ENCODE measurements at places on chromosomes 3 and 15. TPM values are rescaled to one million over a fixed set of nuclear protein-coding genes. Genes with fewer than 3 reads are reported as not detected.
A peak's percentile ranks its signal among the peaks of the same experiment; 100 is the strongest.

The INSYN1 gene
- not detected for total RNA-seq

DNA sequence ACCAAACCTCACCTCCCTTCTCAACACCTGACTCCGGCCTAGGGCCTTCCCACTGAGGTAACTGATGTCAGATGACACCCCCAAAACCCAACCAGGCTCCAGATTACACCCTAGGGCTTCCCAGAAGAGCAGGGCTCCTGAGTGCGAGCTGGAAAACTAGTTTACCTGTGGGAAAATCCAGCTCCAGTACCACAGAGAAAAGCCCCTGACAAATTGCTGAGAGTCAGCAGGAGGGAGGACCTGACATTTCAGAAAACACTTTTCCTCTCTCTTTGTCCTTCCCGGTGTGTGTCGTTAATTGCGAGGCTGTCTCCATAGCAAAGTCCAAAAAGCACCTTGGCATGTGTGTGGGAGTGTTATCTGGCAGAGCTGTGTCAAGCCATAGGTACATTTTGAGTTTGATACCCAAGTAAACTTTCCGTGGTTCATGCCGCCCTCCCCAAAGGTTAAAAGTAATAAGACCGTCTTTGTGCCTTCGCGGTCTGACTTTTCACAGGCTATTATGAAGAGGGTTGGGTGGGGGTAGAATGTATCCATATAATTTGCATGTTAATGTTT is 79.8 kb upstream of the FNDC3B start:
- DNase-seq = no peak
- no peak overlapping the region for H3K4me3 ChIP-seq
- H3K4me1 ChIP-seq = no peaks in the 10 kb centered on the region

The MAP1A gene
- total RNA-seq = 5.3 TPM

DNA sequence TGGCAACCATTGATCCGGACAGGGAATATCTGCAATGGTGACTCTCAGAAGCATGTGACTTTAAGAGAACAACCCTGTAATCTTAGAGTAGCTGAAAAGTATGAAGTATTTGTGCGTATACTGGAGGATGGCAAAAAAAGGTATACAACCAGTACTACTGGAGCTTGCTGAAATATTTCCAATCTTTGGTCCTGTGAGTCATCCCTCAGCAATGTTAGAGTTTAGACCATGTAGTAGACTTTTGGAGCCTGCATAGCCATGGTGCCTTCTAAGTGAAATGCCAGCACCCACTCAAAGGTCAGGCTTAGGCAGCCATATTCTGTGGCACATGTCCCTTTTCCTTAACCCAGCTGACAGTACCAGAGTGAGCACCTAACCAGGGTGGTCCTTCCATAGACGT is 429.4 kb downstream of the NTRK3 start:
- H3K27me3 ChIP-seq = peaks cover 10% of the 10 kb centered on the region
- no peaks in the 10 kb centered on the region for H3K36me3 ChIP-seq
- no peak overlapping the region for H3K4me3 ChIP-seq
- no peak for DNase-seq
- no peaks in the 10 kb centered on the region for H3K4me1 ChIP-seq

GRCh38 chr15:51161491-51162220 is 67.0 kb upstream of the TNFAIP8L3 start:
- DNase-seq = no peak
- H3K4me1 ChIP-seq = peaks cover 5% of the 10 kb centered on the region
- no peaks in the 10 kb centered on the region for H3K36me3 ChIP-seq
- peaks cover 47% of the 10 kb centered on the region for H3K27me3 ChIP-seq
- H3K27ac ChIP-seq = peak overlapping the region; percentile 19

GRCh38 chr15:94576889-94577533 is 345.6 kb downstream of the MCTP2 start:
- H3K27me3 ChIP-seq = peaks cover 57% of the 10 kb centered on the region
- H3K4me3 ChIP-seq = no peak overlapping the region
- peak overlapping the region; percentile 49 for H3K27ac ChIP-seq
- DNase-seq = peak; percentile 10

- no peaks in the 10 kb centered on the region for H3K36me3 ChIP-seq
- no peak for DNase-seq
- no peak overlapping the region for H3K4me3 ChIP-seq
Measured at GRCh38 chr3:37922721-37923568, 61.3 kb downstream of the CTDSPL start.

The C3orf22 gene
- total RNA-seq = not detected

The BCL6 gene
- total RNA-seq = 29.7 TPM

The RTP3 gene
- not detected for total RNA-seq

- H3K36me3 ChIP-seq = no peaks in the 10 kb centered on the region
- no peak overlapping the region for H3K27ac ChIP-seq
- DNase-seq = no peak
- H3K4me3 ChIP-seq = no peak overlapping the region
Measured at GRCh38 chr3:175573226-175573625, 714.1 kb downstream of the NAALADL2 start.

DNA sequence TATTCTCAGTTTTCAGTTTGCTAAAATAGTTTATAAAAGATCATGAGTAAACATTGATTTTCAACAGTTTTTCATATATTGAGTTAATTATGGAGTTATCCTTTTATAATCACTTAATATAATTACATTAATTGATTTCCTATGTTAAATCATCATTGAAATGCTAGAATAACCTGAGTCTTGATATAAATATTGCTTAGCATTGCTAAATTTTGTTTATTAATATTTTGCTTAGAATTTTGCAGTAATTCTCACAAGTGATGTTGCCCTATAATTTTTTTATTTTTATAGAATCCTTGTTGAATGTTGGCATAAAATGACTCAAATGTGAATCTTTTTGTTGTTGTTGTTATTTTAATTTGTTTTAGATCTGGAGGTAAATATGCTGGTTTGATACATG is 654.2 kb downstream of the OTOL1 start:
- H3K36me3 ChIP-seq = no peaks in the 10 kb centered on the region
- H3K27ac ChIP-seq = no peak overlapping the region
- no peak for DNase-seq
- H3K4me1 ChIP-seq = no peaks in the 10 kb centered on the region
- H3K4me3 ChIP-seq = no peak overlapping the region
- H3K27me3 ChIP-seq = no peaks in the 10 kb centered on the region

The SHF gene
- total RNA-seq = 2.8 TPM

The KCNMB2 gene
- total RNA-seq = not detected

The GOLGA8T gene
- total RNA-seq = 0.26 TPM

GRCh38 chr15:62719316-62719715 is 323.2 kb upstream of the TPM1 start:
- H3K4me3 ChIP-seq = no peak overlapping the region
- H3K27me3 ChIP-seq = peaks cover 11% of the 10 kb centered on the region
- no peak for DNase-seq
- H3K4me1 ChIP-seq = no peaks in the 10 kb centered on the region
- H3K36me3 ChIP-seq = no peaks in the 10 kb centered on the region

GRCh38 chr3:129732200-129732876 is 125.9 kb upstream of the PLXND1 start:
- H3K27ac ChIP-seq = no peak overlapping the region
- H3K4me3 ChIP-seq = no peak overlapping the region
- H3K27me3 ChIP-seq = no peaks in the 10 kb centered on the region
- H3K4me1 ChIP-seq = no peaks in the 10 kb centered on the region
- no peak for DNase-seq

The FAIM gene
- 2.1 TPM for total RNA-seq

The ARNT2 gene
- total RNA-seq = not detected

DNA sequence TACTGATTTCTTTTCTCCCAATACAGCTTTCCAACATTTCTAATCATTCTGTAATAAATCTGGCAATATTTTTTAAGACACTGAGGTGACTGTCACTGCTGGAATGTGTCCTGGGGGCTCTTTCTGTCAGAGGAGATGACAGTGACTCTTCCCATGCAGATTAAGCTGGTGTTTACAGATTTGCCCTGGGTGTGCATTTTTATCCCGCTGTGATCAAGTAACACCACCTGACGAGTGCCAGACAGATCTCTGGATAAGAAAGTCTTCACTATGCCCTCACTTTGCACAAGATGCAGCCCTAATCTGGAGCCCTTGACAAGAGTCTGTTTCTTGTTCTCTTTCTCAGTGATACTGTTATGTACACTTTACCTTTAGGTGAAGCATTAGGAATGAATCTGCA is 477.7 kb downstream of the ZIC1 start:
- no peaks in the 10 kb centered on the region for H3K27me3 ChIP-seq
- H3K27ac ChIP-seq = no peak overlapping the region
- H3K4me1 ChIP-seq = no peaks in the 10 kb centered on the region
- H3K36me3 ChIP-seq = no peaks in the 10 kb centered on the region

GRCh38 chr15:77010312-77010686 is 15.4 kb downstream of the PSTPIP1 start:
- H3K27me3 ChIP-seq = no peaks in the 10 kb centered on the region
- peaks cover 60% of the 10 kb centered on the region for H3K4me1 ChIP-seq
- peak overlapping the region; percentile 73 for H3K4me3 ChIP-seq
- DNase-seq = no peak

All from T-helper 17 cell (primary cell).